ENCODE measurements at places on chromosomes 5 and 9. TPM values are rescaled to one million over a fixed set of nuclear protein-coding genes. Genes with fewer than 3 reads are reported as not detected.
A peak's percentile ranks its signal among the peaks of the same experiment; 100 is the strongest.

The ENTPD2 gene
- total RNA-seq, result 13.2 TPM

The ACOT12 gene
- total RNA-seq, result not detected

The PFN3 gene
- total RNA-seq, result not detected

The NUTM2G gene
- not detected for total RNA-seq

The GMCL2 gene
- total RNA-seq, result not detected

The DROSHA gene
- 21.7 TPM for total RNA-seq

The MARCOL gene
- total RNA-seq, result not detected

The POU5F2 gene
- 2.7 TPM for total RNA-seq

DNA sequence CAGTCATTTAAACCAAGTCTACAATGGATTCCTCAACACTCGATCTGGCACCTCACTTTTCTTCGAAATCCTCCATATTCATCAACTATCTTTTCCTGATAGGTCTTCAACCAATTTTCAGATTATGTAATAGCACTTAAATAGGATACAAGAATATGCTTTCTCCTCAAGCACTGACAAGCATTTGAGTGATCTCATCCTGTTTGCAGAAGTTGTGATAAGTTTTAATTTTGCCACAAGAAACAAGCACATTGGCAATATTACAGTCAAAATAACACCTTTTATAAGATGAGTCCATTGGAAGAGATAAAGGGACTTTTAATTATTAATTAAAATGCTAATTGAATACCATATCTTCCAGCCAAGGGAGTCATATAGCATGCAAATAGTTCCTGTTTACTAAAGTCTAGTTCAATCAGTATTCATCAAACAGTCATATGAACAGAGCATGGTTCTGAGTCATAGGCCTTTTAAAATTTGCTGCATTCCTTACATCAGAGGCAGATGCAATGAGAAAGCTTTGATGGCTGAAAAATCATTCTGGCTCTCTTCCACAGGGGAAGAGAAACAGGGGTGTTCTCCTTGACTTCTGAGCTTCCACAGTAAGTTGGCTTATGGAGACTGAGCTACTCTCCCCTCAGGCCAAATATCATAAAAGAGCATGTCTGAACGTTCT lies 32.7 kb upstream of the ZCCHC9 start:
- DNase-seq, result no peak

DNA sequence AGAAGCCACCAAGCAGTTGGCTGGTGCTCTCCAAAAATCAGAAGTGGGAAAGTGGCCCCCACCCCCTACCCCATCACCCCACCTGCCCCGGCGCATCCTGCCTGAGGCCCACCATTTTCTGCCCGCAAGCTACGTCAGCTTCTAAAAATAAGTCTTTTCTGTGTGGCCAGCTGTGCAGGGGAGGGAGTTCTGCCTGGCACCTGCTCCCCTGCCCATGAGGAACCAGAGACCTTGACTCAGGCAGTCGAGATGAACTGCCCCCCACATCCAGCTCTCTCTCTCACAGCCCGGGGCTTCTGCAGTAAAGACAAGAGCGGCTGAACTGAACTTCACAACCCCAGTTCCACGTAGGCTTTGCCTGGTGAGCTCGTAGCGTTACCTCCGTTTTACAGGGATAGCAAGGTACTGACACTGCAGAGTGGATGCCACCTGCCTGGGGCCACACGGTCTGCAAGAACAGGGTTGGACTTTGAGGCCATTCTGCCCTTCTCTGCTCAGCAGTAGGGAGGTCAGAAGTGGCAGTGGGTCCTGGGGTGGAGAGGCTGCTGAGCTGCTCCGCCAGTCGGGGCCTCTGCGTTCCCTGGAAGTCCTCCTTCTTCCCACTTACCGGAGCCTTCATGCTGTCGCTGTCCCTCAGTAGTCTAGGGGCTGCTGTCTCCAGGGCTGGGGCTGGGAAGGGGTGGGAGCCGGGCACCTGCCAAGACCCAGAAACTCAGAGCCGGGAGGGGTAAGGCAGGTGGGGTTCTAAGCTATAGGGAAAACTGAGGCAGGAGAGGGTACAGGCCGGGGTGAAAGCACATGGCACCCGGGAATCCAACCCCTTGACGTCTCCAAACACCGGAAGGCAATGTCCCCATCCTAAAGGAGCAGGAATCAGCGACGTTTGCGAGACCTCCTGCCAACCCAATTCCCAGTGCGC lies 781 bp downstream of the ST6GALNAC4 start:
- no peak for DNase-seq

DNA sequence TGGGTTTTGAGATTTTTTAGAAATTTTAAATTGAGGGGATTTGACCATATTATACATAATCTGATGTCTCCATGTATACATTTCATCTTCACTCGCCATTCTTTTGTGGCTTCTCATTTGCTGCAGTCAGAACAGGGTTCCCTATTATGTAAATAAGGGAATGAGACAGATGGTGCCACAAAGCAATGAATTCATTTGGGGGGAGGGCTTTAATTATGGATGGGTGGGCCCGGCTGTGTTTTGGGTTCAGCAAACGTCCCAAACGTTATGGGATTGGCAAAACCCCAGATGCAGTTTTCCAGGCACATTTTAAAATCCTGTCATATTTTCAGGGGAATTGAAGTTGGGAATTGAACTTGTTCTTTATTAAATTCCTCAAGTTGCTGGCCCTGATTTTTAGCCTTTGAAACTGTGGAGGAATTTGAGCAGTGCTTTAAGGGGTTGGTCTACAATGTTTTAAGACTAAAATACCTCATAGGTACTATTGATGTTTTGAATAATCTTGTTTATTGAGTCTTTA lies 558.5 kb upstream of the ZNF462 start:
- DNase-seq, result no peak

GRCh38 chr9:116320290-116320689 lies 166.7 kb downstream of the PAPPA start:
- DNase-seq, result no peak

DNA sequence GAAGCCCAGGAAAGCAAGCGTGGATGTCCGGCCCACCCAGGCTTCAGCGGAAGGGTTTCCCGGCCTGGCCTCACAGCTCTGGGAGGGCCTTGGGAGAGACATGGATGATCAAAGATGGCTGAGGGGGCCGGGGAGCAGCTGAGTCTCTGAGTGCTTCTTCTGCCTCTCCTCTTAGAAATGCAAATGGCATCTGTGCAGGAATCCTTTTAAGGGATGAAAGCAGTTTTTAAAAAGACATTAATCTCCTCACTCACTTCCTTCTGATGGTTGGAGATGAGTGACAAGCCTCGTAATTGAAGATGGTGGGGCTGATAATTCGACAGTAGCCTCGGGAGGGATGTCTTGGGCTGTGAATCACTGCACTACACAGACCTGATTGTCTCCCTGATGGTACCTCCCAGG lies 24.3 kb upstream of the PITX1 start:
- DNase-seq, result no peak

GRCh38 chr5:59390074-59390659 lies 503.4 kb downstream of the PDE4D start:
- no peak for DNase-seq

DNA sequence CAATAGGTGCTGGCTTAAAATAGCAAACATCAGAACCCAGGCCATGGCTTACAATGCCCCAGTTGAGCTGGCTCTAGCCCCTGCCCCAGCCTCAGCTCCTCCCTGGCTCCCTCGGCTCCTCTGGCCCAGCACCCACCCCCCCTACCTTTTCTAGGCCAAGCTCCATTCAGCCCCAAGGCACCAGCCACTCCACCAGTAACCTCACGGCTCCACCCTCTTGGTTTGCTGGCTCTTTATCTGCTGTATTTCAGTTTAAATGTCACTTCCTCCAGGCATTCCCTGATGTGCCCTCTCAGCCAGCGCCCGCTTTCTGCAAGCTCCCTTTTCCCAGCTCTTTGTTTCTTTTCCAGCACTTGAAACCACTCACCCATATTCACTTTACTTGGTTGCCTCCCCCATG lies 10.6 kb downstream of the C1QTNF2 start:
- DNase-seq, result no peak

GRCh38 chr5:178997191-178997590 lies 2.1 kb upstream of the GRM6 start:
- no peak for DNase-seq

GRCh38 chr5:78496373-78496772 lies 136.0 kb downstream of the SCAMP1 start:
- DNase-seq, result no peak

DNA sequence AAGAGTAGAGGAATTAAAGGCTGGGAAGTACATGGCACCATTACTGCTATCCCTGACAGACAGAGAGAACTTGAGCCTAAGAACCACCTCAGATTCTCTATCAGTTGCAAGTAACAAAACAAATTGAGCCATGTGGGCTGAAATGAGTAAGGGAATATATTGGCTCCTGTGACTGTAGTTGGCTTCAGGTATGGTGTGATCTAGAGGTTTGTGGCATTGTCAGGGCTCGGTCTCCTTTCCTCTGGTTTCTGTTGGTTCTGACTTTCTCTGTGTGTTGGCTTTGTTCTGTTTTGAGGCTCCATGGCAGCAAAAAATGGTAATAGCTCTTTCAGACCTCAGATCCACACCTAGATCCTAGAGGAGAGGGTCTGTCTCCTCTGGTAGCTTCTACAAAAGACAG lies 5.7 kb downstream of the GALNT10 start:
- DNase-seq, result no peak

- no peak for DNase-seq
These were observed 125.6 kb upstream of the RPS23 start for GRCh38 chr5:82403724-82404123.

DNA sequence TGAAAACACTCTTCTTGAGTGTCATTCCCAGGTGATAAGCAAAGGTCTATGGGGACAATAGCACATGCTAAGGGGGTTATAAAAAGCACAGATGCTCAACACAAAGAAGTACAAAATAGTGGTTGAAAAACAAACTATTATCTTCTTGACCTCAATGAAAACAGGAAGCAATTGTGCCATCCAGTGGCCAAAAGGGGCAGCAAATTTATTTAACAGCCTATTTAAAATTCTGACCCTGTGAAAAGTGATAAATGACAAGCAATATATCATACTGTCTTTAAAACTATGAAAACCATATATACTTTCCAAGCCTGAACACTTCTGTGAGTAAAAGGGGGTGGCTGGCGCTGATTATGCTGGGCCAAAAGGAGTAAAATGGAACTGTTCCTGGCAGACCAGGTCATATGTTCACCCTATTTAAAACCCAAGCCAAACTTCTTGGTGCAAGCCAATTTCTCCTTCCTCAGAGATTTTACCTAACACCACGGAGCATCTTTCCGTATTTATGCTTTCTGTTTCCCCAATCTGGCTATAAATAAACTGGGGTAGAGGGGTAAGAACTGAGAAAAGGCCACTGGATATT lies 29.7 kb downstream of the TEX10 start:
- DNase-seq, result no peak

GRCh38 chr9:26311463-26311995 lies 581.1 kb downstream of the CAAP1 start:
- no peak for DNase-seq

DNA sequence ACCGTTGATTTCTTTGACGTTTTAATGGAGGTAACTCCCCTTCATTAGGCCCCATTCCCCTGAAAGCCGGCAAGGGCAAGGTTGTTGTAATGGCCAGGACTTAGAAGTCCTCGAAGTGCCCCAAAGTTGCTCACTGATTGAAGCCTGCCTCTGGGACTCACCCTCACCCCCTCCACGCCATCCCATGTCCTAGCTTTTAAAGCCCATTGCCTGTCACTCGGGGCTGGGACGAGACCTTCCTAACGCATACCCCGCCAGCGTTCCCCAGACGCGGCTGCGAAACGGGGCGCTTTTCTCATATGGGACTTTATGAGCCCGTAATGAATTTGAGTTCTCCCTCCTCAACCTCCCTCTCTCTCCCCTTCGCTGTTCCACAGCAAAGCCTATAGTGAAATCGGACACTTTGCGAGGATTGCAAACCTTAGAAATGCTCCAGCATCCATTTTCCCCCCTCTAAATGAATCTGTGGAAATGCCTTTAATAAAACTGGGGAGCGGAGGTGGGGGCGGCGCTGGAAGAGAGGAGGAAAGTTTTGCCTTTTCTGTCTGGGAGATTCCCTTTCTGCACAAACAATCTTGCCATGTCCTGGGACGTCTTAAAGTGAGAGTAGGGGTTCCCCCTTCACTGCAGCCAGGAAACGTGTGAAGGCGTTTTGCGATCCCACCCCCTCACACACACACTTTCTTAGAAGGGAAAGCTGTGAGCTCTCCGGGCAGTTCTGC lies 1.5 kb downstream of the PAPPA start:
- DNase-seq, result no peak

DNA sequence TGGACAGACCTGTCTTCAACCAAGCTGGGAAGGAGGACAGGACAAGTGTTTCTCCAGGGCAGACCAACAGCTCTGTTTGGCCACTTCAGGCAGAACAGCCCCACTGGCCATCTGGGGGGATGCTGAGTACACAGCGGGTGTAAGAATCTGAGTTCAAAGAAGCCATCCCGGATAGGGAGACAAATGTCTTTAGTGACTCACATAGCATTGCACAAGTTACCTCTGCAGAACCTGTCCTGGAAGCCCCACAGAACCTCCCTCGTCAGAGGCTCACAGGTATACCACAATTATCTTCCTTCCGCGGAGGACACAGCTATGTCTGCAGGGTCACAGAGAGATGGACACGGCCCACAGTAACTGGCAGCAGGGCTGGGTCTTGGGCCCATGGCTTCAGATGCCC lies 2.0 kb downstream of the OR2V2 start:
- no peak for DNase-seq

DNA sequence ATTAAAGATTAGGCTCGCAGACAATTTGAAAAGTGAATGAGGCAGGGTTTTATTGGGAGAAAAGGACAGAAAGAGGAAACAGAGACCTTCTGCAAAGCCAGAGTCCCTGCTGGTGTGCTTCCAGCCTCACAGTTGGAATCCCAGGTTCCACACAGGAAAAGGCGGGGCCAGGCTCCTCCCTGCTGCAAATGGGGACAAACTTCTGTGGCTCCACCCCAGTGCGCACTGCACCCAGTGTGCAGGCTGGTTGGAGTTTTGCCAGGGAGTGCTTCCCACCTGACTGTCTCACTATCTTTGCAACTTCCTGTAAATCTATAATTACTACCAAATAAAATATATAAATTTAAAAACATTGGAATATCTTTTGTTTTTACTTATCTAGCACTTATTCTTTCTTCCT lies 386.0 kb upstream of the GRIN3A start:
- DNase-seq, result no peak

GRCh38 chr9:112380102-112380824 lies at the start of gene HSDL2:
HSDL2 (plus strand) TSS chr9:112380108; CDS start chr9:112380164, 56 bp downstream.
- DNase-seq, result peak; percentile 91

DNA sequence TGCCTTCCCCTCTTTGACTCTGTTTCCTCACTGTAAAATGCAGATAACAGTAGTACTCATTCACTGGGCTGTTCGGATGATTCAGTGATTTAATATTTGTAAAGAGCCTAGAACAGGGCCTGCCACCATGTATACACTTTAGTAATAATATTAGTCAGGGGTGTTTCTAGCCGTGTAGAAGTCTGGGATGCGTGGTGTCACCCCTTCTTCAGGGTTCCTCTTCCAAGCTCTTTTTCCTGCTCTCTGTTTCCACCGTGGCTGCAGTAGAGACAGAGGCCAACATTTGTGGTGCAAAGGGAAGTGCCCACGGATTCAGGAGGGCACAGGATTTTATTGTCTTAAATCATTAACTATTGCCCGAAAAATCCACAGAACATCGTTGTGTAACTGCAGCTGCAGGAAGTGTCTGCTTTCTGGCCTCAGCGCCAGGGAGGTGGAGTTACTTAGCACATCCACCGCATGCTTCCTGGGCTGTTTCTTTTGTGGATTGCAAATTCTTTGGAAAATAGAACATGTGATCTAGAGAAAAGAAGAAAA lies 61.7 kb downstream of the TRIO start:
- peak; percentile 89 for DNase-seq

GRCh38 chr5:180396926-180397325 lies 43.8 kb upstream of the GFPT2 start:
- no peak for DNase-seq

All from lower leg skin (tissue), 4 donors.